ENCODE measurements at places on chromosomes 11 and 22.

- DNase-seq = no peak
These were observed 375 bp downstream of the BSCL2 start for GRCh38 chr11:62706850-62707247.

- no peak for DNase-seq
These were observed 2.7 kb downstream of the NAV2 start for GRCh38 chr11:19715373-19715772.

DNA sequence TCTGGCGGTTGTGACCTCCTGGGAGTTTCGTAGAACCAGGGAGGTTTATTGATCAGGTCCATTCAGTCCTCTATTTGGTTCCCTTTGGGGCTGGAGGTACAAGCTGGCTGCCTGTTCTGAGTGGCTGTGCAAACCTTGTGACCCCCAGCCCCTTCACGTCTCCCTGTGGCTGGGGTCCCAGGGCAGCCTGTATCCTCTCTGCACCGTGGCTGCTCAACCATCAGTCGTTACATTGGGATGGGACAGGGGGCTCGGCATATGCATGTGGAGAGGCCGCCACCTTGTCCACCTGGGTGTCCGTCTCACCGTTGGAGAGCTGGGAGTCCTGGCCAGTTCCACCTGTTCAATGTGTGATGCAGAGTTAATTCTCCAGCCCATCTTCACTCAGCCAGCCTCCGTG, 195.7 kb downstream of the TBC1D22A start:
- no peak for DNase-seq

- DNase-seq = no peak
These were observed 8.5 kb downstream of the PAX6 start for GRCh38 chr11:31802609-31802989.

GRCh38 chr11:47188259-47188658, 2.0 kb upstream of the PACSIN3 start:
- peak; percentile 9 for DNase-seq

DNA sequence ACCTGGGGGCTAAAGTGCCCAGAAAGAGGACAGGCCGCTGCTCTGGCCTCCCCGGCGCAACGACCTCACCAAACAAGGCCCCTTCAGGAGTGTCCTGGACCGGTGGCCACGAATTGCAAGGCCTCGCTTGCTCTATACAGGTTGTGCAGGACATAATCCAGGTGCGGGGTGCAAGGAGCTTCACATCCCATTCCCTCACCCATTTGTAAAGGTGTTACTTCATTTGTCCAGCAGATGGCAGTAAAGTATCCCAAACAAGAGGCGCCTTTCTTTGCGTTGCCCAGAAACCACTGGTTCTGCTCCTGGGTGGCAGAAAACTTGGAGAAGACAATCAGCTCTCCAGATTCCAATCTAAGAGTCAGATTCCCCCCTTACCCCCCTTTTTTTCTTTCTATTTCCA, 35.9 kb upstream of the PRDM11 start:
- peak; percentile 40 for DNase-seq

DNA sequence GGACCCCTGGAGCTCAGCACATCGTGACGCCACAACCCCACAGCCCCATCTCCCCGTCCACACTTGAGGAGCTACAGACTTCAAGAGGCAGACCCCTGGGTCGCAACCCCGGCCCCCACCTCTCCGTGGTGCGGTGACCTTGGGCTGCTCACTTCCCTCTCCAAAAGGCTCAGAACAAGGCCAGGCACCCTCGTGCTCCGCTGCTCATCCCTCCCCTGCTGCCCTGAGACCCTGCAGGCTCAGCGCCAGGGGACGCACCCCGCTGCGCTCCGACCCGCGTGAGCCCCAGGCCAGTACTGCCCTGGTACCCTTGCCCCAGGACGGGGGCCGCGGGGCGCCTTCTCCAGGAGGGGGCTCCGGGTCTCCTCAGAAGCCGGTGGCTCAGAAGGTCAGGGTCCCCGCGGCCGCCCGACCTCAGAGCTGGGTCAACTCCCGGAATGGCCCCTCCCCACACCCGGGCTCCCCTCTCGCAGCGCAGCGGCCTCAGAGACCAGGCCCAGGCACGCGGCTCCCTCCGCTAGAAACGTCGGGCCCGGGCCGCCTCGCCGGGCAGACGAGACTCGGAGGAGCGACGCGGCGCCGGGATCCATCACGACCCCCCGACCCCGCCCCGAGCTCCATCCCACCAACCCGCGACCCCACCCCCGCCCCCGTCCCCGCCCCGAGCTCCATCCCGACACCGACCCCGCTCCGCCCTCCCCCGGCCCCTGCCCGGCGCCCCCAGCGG, 563 bp downstream of the GATD1 start:
- DNase-seq = no peak

DNA sequence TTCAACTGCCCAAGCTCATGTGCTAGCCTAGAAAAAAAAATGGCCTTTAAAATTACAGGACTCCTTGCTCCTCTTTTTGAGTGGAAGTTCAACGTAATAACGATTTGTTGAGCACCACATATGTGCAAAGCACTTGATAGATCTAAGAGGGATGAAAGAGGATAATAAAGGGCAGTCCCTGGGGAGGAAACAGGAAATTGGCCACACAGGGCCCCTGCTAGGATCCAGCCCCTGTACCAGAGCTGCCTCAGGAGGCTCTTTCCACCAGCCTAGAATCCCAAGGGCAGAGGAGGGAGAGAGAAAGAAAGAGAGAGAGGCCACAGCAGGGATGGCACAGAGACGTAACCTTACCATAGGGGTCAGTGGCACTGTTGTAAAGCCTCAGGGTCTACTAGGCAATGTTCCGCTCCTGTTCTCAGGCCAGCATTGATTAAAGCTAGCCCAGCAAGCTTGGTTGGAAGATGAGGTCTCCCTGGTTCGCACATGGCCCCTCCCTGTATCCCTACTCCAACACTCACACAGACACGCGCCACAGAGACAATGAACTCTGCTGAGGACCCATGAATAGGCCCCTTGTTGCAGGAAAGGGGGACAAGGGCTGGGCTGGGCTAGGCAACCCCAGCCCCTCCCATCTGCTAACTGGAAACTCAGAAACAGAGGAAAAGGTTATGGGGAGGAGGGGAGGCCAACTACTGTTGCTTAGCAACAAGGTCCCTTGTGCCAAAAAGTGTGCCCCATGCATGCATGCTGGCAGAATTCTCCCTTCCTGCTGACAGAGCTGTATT, at the start of gene TMPRSS5:
TMPRSS5 (minus strand) TSS at position 438 of the 785 bp plus-strand sequence; CDS start at position 354, 84 bp downstream.
- no peak for DNase-seq

DNA sequence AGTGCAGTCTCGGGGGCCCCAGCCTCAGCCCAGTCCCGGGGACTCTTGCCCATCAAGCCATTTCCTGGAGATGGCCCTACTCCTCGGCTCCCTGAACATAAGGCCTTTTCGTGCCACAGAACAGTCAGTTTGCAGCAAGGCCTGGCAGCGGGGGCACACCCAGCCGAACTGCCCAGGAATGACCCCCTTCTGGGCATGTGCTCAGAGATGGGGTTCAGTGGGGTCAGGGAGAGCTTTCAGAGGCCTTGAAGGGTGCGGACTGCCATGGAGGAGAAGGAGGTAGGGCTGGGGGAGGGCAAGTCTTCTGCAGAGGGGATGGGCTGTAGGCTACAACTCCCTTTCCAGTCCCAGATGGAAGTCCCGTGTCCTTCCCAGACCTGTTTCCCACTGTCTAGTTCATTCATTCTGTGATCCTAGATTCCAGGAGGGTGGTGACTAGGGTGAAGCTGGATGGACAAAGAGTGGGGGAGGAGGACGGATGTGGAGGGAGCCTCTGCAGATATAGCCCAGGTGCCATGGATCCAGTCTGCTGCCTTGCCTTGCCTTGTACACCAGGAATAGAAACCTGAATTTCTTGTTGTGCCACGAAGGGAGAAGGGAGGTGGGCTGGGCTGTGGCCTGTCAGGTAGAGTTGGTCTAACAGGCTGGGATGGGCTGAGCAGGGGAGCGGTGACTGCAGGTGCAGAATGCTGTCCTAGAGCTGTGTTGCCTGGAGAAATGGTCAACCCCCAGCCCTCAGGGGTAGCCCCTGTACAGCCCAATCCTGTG, 14.2 kb upstream of the OMP start:
- DNase-seq = no peak

GRCh38 chr22:46058091-46058420, 81.1 kb upstream of the WNT7B start:
- DNase-seq = no peak

GRCh38 chr22:36022162-36022561, 6.5 kb downstream of the RBFOX2 start:
- DNase-seq = peak; percentile 49

DNA sequence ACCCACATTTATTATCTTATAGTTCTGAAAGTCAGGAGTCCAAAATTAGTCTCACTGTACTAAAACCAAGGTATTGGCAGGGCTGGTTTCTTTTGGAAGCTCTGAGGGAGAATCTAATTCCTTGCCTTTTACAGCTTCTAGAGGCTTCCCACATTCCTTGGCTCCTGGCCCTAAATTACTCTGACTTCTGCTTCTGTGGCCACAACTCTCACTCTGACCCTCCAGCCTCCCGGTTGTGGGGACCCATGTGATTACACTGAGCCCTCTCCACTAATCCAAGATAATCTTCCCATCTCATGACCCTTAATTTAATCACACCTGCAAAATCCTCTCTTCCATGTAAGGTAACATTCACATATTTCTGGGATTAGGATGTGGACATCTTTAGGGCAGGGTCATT, 110.9 kb downstream of the ARL14EP start:
- no peak for DNase-seq

DNA sequence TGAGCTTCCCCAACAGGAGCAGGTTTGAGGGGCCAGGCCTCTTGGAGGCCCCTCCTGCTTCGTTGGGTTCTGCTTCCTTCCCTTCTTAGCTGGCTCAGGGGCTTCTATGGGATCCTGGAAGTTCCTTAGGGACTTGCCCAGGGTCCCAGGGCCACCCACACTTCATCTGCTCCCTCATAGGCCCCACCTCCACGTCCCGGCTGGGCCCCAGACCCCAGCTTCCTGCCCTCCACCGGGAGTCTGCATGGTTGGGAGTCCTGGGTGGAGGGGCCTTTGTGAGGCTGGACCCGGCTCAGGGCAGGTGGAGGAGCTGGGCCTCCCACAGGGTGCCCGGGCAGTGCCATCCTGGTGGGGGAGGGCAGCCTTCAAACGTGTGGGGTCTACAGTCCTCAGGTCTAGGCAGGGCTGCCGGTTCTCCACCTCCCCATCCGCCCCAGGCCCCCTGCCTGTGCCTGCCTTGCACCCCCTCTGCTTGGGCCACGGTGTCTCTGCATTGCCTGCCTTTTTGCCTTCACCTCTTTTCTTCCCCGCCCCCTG, 11.6 kb downstream of the OTUB1 start:
- DNase-seq = no peak

DNA sequence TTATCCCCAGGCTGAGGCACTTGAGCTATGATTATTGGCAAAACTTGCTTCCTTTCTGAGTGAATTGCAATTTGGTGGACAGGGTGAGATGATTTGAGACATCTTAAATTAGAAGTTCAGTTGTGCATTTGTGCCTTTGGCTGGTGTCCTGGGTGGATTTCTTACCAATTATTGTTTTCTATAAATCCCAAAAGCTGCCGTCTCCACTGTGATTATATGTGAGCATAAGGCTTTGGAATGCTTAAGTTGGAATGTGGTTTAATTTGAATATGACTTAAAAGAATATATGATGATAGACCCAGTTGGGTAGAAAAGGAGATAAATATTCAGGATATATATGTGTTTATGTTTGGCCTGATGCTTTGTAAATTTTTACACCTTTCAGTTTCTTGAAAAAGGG, 70.0 kb downstream of the EXT2 start:
- DNase-seq = no peak

GRCh38 chr11:134266841-134267251, 9.3 kb upstream of the GLB1L3 start:
- peak; percentile 72 for DNase-seq

DNA sequence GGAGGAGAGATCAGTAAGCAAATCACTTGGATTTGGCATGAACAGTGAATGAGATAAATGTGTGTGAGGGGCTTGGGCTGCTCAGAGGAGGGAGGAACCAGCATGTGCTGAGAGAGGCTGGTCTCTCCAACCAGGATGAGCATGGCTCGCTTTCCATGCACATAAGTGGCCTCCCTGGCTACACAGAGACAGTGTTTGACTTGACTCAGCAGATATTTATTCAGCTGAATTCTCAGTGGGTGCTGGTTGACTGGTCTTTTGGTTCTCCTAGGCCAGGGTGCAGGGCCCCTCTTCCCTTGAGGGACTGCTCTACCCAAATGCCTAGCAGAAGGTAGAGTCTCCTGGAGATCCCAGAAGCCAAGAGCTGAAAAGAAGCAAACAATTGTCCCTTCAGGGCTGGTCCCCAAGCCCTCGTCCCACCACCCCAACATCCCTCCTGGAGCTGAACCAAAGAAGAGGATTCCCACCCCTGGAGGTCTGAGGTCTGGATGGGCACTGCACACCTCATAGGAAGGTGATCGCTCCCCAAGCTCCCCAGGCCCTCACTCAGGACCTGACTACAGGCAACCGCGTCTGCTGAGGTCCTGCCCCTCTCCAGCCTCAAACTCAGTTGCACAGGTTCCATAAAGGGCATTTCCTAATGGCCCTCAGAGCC, 3.3 kb upstream of the TRIM29 start:
- no peak for DNase-seq

DNA sequence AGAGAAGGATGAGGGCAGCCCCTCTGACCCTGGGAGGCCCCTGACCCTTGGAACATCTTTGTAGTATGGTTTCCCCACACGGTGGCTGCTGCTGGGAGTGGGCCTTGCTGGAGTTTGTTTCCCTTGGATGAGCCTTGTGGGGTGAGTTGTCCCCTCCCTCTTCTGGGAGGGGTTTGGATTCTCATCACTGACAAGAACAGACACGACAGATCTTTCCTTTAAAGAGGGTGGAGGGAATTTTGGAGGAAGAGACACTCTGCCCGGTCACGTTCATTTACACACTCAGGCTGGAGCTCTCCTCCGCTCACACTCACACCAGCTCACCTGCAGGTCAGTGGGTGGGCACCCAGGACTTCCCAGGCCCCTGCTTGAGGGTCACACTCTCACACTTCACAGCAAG, 31.7 kb downstream of the POU2F3 start:
- DNase-seq = no peak

DNA sequence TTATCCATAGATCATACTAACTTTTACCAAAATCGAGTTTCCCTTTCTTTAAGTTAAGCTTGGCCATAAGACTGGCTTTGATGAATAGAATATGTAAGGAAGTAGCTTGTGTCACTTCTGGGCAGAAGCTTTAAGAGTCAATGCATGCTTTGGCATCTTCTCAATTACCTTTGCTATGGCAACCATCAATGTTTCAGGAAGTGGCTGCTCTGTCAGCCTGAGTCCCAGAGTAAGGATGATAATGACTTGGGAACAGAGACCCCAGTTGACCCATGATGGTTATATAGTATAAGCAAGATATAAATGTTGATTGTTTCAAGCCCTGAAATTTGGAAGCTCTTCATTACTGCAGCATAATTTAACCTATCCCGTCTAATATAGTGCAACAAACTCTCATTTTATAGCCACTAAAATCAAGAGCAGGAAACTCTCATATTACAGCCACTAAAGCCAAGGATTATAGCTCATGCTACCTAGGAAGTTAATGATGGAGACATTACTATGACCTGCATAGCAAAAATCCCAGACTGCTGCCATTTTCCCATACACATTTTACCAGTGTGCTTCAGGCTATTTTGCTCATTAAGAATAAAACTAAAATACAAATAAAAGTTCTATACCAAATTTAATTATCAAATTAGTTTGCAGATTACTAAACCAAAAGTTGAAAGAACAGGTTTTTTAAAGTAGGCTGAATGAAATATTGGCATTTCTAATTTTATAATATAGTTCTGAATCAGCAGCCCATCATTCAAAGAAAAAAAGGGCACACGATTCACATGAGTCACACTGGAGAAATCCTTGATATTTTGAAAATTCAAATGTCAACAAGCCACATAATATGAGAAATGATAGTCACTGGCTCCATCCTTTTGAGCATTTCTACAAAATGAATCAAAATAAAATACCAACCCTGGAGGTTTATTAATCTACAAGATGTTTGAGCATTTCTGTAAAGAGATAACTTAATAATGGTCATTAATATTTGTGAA, 23.8 kb downstream of the FSHB start:
- DNase-seq = no peak

GRCh38 chr11:117722082-117722481, 74.9 kb downstream of the DSCAML1 start:
- no peak for DNase-seq
